ENCODE measurements at places on chromosomes 13 and 19. TPM values are rescaled to one million over a fixed set of nuclear protein-coding genes. Genes with fewer than 3 reads are reported as not detected.

ADM5 gene
- 0.98 TPM for total RNA-seq

SPIB gene
- not detected for total RNA-seq

KXD1 gene
- 137 TPM for total RNA-seq

CRLF1 gene
- total RNA-seq = 0.48 TPM

B3GNT3 gene
- total RNA-seq = 0.10 TPM

LIG1 gene
- 40.5 TPM for total RNA-seq

SWSAP1 gene
- 1.7 TPM for total RNA-seq

IL11 gene
- not detected for total RNA-seq

TMEM238 gene
- total RNA-seq = not detected

GRIK5 gene
- total RNA-seq = under 0.01 TPM

SPC24 gene
- 24.5 TPM for total RNA-seq

OVOL3 gene
- total RNA-seq = not detected

PGLYRP1 gene
- not detected for total RNA-seq

CLEC17A gene
- total RNA-seq = not detected

FARP1 gene
- 25.1 TPM for total RNA-seq

LGALS13 gene
- total RNA-seq = not detected

SERP2 gene
- total RNA-seq = not detected

EFNB2 gene
- 121 TPM for total RNA-seq

CYP2A13 gene
- not detected for total RNA-seq

ITGBL1 gene
- 7.0 TPM for total RNA-seq

IFNL1 gene
- not detected for total RNA-seq

SLC6A16 gene
- total RNA-seq = 0.96 TPM

RUBCNL gene
- total RNA-seq = not detected

FCAR gene
- total RNA-seq = not detected

MED29 gene
- 17.3 TPM for total RNA-seq

TMEM272 gene
- under 0.01 TPM for total RNA-seq

XRCC1 gene
- total RNA-seq = 26.5 TPM

GADD45GIP1 gene
- 21.0 TPM for total RNA-seq

ZNF586 gene
- 15.0 TPM for total RNA-seq

LSM4 gene
- 135 TPM for total RNA-seq

MYBPC2 gene
- not detected for total RNA-seq

LYPD4 gene
- total RNA-seq = not detected

TGFBR3L gene
- total RNA-seq = 0.29 TPM

NAA16 gene
- total RNA-seq = 7.8 TPM

ZNF541 gene
- total RNA-seq = 0.19 TPM

SYNGR4 gene
- total RNA-seq = not detected

PBX4 gene
- total RNA-seq = not detected

SCGB2B2 gene
- total RNA-seq = not detected

PRKD2 gene
- total RNA-seq = 55.3 TPM

FFAR2 gene
- total RNA-seq = not detected

KLK15 gene
- total RNA-seq = not detected

CYP2A7 gene
- total RNA-seq = not detected

PDE4C gene
- 0.33 TPM for total RNA-seq

OR10H1 gene
- total RNA-seq = not detected

S1PR5 gene
- not detected for total RNA-seq

TTC9B gene
- not detected for total RNA-seq

WDFY2 gene
- total RNA-seq = 2.6 TPM
